ENCODE measurements at places on chromosomes 11 and 22.

- no peak for DNase-seq
These were observed 130.8 kb downstream of the WT1 start for GRCh38 chr11:32304521-32304920.

- DNase-seq, result peak; percentile 20
These were observed 1.6 kb downstream of the TRIM68 start for GRCh38 chr11:4606231-4607015.

DNA sequence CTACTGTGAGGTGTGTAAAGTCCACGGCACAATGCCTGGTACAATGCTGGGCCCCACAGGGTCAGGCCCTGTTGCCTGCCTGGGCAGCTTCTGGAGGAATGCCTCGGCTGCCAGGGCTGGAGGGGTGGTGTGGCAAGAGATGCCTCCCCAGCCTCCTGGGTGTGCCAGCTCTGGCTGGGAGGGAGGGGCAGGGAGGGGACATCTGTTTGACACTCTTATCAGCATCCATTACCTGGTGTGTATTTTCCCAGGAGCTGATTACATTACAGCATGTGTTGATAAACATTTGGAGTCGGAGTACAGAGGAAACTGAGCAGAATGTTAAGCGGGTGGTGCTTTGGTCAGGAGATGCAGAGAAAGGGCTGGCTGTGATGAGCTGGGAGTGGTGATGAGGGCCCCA is 11.0 kb upstream of the NECTIN1 start:
- no peak for DNase-seq

GRCh38 chr22:39773976-39774539 is 119.5 kb downstream of the ENTHD1 start:
- peak; percentile 16 for DNase-seq

DNA sequence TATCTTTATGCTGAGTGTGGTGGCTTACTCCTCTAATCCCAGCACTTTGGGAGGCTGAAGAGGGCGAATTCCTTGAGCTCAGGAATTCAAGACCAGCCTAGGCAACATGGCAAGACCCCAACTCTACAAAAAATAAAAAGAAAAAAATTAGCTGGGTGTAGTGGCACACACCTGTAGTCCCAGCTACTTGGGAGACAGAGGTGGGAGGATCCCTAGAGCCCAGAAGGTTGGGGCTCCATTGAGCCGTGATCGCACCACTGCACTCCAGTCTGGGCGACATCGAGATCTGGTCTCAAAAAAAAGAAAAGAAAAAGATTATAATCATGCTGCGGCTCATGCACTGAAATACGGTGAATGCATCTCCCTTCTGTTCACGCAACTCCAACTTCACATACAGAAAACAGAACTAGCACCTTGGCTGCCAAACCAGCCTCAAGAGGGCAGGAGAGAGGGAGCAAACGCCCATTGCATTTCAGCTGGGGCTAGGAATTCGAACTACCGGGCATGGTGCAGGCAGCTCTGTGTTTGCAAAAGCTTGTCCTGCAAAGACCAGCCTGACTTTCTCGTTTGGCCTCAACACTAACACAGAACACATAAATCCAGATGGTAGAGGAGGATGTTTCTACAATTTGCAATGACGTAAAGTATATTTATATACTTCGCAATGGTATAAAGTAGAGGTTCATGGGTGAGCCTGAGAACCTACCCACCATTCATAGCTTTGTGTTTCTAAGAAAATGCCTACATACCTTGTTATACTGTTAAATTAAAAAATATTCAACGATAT is 6.3 kb upstream of the SYNGR1 start:
- peak; percentile 65 for DNase-seq

DNA sequence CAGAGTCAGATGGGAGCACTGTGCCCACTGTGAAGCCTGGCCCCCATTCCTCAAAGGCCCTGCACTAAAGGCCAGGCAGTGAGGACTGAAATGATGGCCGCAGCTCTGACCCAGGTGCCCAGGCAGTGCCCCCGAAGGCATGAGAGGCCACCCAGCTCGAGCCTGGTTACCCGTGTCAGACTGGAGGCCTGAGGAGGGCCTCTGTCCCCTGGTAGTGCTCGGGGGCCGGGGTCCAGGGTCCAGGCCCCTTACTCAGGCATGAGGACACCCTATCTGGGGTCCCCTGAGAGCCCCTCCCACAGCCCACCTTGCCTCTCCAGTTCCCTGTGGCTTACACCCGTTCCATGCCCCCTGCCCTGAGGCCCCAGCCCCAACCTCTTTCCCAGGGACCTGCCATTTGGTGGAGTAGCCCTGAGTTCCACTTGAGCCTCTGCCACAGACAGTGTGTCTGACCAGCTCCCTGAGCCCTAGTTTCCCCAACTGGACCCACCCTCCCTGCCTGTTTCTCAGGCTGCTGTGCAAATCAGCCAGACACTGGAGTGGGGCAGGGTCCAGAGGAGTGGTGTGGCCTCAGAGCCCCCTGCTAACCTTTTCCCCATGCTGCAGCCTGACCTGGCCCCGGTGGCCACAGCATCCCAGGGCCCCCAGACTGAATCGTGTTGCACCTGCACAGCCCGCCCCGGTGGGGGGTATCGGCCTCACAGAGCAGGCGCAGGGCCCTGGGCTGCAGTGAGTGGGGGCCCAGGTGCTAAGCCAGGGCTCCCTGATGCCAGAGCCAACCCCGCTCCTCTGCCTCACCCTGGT is 10.8 kb upstream of the ANKRD13D start:
- DNase-seq, result no peak

DNA sequence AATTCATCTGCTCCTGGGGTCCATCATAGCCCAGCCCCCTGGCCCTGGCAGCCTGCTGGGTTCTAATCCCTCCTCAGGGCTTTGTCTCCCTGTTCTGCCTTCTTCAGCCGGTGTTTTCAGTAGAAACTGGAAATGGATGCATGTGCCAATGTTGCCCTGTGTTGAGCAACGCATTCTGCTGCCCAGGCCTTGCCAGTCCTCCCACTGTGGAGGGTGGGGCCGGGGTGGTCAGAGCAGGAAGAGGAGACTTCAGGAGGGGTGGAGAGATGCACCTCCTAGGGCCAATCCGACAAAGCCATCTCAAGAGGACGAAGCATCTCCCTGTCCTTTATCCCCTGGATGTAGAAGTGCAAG is 27.6 kb upstream of the ZBTB16 start:
- DNase-seq, result no peak

GRCh38 chr11:11308249-11308648 is 44.8 kb downstream of the CSNK2A3 start:
- no peak for DNase-seq

DNA sequence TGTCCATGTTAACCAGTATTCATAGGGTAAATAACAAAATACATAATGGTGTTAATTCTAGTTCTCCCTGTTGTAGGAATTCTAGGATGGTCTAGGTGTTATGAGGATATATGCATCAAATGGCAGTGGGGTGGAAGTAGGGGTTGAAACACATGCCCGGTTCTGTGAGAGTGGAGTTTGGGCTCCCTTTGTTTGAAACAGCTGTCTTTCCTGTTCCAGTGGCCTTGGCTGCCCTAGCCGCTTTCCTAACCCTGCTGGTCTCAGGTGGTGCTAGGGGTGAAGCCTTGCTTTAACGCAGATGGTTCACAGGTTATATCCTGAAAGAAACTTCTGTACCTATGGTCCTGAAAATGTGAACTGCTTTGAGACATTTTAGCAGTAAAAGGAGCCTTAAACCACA is 38.3 kb downstream of the SERPINH1 start:
- no peak for DNase-seq

- no peak for DNase-seq
These were observed 36.6 kb upstream of the FEZ1 start for GRCh38 chr11:125532668-125533067.

- DNase-seq, result no peak
These were observed 434.3 kb downstream of the RAB38 start for GRCh38 chr11:87740968-87741367.

DNA sequence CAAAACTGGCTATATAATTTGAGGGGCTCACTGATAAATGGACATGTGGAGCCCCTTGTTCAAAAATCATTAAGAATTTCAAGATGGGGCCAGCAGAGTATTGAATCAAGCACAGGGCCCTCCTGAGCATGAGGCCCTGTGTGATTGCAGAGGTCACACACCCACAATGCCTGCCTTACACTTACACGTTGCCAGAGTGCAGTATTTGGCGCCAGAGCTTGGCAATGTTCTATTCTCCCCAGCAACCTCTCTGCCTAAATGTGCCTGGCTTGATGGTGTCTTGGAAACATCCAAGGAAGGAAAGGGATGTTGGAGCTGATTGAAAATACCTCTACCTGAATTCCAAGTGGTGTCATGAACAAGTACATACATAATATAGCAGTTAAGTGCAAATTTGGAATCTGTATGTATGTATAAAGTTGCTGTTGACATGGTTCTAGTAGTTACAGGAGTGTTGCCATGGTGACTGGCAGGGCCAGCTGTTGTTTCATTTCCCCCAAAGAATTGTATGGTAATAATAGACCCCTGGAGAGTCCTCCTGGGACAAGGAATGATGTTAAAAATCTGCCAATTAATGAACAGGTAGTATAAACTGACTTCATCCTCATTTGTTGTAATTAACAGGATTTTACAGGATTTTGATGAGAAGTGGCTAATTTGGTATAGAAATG is 205.7 kb upstream of the NAV2 start:
- DNase-seq, result no peak

GRCh38 chr11:20162824-20163782 is 2.8 kb upstream of the DBX1 start:
- DNase-seq, result peak; percentile 10

DNA sequence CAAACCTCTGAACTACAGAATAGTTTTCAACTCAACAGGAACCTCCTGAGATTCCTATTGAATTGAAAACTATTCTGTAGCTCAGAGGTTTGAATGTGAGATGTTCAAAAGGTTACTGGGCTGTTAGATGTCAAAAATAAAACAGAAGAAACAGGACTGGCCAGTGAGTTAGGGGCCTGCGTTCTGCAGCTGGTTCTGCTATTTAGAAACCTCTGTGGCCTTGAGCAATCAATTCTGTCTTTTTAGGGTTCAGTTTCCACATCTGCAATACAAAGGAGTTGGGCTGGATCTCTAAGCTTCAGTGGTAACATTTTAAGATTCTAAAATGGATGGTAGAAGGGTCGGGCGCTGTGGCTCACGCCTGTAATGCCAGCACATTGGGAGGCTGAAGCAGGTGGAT is 55.8 kb downstream of the CLMP start:
- no peak for DNase-seq

- DNase-seq, result no peak
These were observed 54.1 kb downstream of the LDLRAD3 start for GRCh38 chr11:35997902-35998520.

DNA sequence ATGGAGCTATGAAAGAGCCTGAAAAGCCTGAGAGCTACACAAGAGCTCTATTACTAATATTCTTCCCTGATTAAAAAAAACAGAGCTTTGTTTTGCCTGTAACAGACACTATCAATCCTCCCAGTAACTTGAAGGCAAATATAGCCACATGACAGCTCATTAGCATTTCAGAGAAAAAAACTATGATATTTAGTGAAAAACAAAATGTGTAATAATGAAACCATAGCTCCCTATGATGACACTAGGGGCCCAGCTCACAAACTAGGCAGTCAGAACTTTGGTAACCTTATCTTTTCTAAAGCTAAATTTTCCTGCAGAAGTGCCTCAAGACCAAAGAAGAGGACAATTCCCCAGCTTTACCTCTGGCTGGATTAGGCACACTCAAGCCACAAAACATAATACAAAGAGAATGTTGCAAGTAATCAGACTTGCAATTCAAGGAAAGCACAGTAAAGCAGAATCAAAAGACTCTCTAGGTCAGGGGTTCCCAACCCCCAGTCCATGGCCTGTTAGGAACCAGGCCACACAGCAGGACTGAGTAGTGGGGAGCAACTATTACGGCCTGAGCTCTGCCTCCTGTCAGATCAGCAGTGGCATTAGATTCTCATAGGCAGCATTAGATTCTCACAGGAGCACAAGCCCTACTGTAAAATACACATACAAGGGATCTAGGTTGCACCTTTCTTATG is 53.3 kb downstream of the MRTFA start:
- DNase-seq, result no peak

All from fibroblast of villous mesenchyme (primary cell).